NCI-H526 (cell line): ENCODE measurements at places on chromosomes 1 and 21.

DNA sequence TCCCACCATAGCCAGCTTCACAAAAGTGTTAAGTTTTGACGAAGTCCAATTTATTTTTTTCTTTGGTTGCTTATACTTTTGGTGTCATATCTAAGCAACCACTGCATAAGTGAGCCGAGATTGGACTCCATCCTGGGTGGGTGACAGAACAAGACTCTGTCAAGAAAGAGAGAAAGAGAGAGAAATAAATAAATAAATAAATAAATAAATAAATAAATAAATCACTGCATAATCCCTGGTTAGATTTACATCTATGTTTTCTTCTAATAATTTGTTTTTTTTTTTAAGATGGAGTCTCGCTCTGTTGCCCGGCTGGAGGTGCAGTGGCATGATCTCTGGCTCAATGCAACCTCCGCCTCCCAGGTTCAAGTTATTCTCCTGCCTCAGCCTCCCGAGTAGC lies 18.3 kb upstream of the ZFYVE9 start:
- DNase-seq: no peak

DNA sequence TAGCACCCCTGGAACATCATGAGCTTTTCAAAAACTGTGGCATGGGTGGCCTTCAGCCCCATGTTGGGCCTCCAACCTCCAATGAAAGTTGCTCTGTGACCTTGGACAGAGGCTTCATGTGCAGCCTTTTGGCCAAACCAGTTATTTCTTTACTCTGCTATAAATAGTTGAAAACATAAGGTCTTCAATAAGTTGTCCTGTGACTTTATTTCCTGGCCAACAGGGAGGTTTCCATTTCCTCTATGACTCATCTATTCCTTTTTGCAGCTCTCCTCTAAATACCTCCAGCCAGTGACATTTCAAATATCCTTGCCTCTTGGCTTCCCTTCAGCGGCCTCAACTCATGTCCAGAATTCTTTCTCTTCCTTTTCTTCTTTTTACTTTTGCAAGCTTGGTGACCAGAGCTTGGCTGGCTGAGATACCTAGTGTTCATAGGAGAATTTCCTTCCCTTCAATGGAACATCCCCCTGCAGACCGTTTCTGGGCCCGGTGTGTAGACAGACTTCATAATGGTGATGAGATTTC lies 22.7 kb upstream of the TRIM67 start:
- DNase-seq: no peak

DNA sequence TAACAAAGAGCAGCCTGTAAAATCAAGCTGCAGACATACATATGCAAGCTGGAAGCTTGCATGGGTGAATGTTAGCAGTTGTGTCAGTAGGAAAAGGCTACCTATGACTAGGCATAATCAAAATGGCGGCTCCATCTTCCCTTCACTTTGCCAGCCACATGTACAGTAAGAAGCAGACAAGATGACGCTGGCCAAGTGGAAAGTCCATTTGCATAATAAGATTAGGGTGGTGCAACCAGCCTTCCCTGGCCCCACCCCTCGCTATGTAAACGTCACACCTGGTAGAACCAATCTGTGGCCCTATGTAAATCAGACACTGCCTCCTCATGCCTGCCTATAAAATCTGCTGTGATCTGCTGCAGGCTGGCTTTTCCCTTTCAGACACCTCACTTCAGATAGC lies 171.9 kb upstream of the USP25 start:
- peak; percentile 35 for DNase-seq

DNA sequence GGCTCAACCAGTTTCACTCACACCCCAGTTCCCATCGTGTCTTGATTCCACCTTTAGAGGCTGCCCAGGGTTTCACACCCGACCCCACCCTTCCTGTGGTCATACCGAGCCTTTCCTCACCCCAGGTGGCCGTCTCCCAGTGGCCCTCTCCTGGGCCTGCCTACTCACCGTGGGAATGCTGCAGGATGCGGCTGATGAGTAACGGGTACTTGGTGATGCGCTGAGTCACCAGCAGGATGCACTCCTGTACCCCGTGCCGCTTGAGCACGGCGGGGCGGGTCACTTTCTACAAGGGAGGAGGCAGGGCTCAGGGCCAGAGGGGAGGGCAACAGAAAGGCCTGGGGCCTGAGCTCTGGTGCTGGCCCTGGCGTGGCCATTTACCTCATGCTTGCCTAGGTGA lies 16.4 kb downstream of the ARHGEF2 start:
- DNase-seq: no peak

GRCh38 chr1:63611231-63611630 lies 18.0 kb downstream of the PGM1 start:
- no peak for DNase-seq

DNA sequence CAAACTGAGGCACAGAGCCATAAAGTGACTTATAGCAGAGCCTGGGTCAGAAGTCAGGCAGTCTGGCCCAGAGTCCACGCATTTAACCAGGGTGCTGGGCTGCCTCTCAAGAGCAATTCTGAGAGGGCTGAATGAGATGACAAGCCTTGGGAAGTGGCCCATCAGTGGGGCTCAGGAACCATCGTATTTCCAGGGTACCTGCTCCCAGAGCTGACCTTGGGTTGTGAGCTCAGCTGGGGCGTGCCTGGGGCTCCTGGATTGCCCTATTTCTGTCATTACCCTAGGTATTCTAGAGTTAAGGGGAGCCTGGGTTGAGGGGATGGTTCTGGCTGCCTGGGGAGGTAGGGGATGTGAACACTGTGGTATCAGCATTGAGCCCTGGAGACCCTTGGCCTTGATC lies 49.4 kb downstream of the LGR6 start:
- DNase-seq: no peak

GRCh38 chr1:31764312-31765040 lies at the start of gene ADGRB2:
Gene ADGRB2 (minus strand): TSS chr1:31764340. CDS start chr1:31757221, 7,119 bp downstream.
- DNase-seq: peak; percentile 79

DNA sequence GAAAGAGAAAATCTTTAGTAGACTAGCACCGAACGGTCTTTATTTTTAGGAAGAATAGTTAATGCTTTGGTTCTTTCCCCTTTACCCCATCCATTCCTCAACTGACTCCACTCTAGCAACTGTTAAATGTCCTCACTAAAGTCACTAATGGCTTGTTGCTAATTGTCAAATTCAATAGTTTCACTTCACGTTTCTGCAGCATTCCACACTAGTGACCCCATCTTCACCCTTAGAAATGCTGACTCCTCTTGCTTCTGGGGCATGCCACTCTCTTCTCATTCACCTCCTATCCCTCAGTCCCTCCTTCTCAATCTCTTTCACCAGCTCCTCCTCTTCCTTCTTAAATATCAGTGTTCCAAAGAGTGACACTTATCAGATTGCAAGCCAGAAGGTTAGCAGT lies 19.4 kb upstream of the CADM3 start:
- DNase-seq: no peak

DNA sequence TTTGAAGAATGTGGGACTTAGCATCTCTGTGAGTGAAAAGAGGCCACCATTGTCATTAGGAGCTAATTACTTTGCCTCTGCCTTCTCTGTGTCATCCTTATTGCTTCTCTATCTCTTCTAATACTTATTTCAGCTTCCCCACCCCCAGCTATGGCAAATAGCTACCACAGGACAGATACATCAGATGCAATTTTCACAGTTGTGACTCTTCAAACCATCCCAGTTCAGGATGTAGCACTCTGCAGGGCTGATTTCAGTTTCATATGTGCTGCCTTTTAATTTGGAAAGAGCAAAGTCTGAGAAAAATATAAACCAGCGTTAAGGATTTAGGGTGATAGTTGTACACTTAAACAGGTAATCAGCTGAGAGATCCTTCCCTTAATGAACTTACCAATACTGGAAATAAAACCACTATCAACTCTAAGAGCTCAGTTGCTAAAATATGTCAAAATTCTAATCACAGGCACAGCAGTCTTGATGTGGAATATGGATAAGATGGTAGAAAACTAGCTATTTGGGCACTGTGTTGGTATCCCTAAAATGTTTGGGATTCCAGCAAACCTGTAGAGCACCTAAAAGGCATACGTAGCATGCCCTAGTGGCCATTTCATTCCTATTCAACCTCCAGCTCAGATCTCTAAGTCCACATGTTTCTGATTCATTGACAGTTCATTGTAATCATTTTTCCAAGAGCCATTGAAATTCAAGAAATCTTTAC lies 148.4 kb downstream of the SYT2 start:
- no peak for DNase-seq

- no peak for DNase-seq
Observed at GRCh38 chr21:46130831-46131587, 24.4 kb downstream of the FTCD start.

GRCh38 chr1:198778049-198778448 lies 139.2 kb downstream of the PTPRC start:
- DNase-seq: no peak

GRCh38 chr1:115098979-115099692 lies 9.8 kb upstream of the TSPAN2 start:
- peak; percentile 80 for DNase-seq

DNA sequence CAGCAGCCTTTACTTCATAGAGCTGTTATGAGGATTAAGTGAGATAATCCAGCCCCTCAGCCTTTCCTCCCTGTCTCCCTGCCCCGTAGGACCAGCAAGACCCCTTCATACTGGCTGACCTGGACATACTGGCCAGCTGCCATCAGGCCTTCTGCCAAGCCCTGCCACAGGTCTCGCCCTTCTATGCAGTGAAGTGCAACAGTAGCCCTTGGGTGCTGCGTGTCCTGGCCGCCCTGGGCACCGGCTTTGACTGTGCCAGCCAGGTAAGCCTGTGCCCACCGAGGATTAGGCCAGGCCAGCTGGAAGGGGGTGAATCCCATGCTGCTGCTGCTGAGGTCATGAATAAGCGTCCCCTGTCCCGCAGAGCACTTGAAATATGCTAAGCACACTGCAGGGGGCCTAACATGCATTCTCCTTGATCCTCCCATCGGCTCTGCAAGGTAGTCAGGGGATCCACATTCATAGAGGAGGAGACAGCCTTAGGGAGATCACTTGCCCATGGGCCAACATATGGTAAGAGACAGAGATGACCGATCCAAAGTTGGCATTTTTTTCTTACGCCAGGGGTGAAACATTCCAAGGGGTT lies 73.3 kb upstream of the TINAGL1 start:
- no peak for DNase-seq

GRCh38 chr1:6923416-6923815 lies 138.2 kb downstream of the CAMTA1 start:
- DNase-seq: no peak

- DNase-seq: no peak
Observed at GRCh38 chr1:235865565-235866204, 1.0 kb downstream of the LYST start.

GRCh38 chr1:111030590-111030989 lies 66.9 kb upstream of the LRIF1 start:
- DNase-seq: peak; percentile 84

DNA sequence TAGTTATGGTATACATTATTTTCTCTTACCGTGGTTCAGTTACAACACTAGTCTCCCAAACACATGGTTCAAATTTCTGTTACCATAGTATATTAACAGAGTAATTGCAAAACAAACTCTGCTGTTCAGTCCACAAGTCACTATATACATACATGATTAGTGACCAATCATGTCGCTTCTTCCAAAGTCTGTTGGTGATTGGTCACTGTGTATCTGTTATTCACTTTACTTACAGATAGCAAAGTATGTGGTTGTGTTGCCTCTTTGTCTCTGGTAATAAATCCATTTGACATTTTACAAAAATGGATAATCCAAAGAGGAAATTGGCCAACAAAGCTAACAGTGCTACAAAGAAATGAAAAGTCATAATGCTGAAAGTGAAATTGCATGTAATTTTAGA lies 107.2 kb downstream of the RABGAP1L start:
- no peak for DNase-seq

GRCh38 chr1:208997726-208998312 lies 585.7 kb upstream of the CAMK1G start:
- peak; percentile 8 for DNase-seq

- no peak for DNase-seq
Observed at GRCh38 chr1:178086766-178087165, 7.1 kb upstream of the RASAL2 start.

DNA sequence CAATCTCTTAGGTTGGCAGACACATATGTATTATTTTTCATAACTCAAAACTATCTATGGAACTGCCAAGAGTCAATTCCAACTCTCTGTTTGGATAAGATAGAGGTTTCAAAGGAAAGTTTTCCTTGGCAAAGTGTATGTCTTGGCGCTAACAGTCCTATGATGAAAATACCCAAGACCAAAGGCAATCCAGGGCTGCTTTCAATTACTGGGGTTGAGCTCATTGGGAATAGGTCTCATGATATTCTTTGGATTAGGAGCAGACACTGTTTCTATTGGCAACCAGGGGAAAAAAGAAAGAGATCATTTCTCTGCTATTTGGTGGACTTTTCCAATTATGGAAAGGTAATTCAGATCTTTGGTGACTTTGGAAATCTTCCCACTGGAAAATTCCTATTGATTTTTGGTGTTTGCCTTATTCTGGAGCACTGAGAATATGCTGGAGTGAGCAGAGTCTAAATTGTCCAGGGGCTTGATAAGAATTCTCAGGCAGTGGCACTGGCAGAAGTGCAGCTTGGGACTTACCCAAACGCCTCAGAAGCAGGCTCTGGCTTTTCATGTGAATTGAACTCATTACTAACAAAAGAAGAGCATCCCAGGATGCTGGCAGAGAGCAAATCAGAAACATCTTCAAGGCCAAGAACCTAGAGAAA lies 20.4 kb upstream of the PLXNA2 start:
- no peak for DNase-seq

GRCh38 chr1:82030830-82031229 lies 230.1 kb downstream of the ADGRL2 start:
- no peak for DNase-seq

GRCh38 chr1:203706444-203706843 lies 58.5 kb upstream of the LAX1 start:
- DNase-seq: no peak

GRCh38 chr1:151504759-151505158 lies 6.4 kb upstream of the CGN start:
- DNase-seq: no peak

DNA sequence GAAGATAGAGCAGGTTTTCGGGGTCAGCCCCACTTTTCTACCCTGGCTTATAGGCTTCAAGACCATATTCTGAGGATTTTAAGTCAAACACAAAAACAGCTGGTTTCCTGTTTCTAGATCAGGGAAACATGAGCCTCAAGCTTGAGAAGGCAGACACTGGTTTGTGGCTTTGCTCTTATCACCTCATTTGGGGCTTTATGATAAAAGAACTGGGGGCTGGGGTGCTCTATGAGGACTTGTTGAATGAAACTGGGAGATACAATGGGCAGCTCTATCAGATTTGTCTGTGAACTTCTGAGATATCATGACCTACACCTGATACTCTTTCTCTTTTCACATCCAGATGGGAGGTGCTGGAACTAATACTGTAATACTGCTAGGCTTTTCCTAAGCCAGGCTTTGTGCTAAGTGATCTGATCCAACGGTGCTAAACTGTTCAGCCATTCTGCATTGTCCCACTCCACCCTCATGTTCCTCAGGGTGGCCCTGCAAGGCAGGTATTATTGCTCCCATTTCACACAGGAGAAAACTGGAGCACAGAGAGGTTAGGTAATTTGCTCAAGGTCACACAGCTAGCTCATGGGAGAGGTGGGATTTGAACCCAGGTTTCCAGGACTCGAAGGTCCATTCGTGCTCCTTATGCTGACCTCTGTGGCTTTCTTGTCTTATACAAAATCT lies 6.6 kb downstream of the AJAP1 start:
- DNase-seq: no peak
